ENCODE measurements at places on chromosomes 16 and 17.

- no peak for DNase-seq
These were observed 106.4 kb downstream of the IRX5 start for GRCh38 chr16:55037046-55037445.

DNA sequence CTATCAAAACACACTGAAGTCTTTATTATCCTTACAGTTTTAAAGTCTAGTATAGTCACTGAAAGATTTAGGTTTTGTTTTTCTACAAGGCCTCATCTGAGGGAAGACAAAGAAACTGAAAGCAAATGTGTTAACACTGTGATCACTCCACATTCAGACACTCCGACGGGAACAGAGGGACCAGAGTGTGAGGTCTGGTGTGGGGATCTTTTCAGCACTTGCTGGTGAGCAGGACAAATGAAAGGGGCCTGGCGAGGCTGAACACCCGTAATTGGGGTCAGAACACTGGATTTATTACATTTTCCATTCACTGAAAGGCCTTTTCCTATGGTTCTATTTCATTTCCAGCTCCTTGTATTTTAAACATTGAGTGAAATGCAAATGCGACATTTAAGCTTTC is 910.5 kb downstream of the CDH11 start:
- no peak for DNase-seq

DNA sequence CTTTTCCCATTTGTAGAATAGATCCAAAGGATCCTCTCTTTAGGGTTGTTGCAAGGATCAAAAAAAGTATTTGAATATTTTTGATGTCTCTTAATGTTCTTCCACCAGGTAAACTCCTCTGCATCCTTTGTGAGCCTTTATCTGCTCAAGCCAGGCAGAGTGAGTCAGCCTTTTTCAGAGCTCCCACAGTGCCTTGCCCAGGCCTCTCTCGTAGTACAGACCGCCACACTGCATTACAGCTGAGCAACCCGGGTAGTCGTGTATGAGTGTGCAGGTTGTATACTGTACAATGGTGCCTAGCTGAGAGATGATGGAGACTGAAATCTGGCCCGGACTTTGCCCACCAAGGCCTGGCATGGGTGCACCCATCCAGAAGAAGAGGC is 20.9 kb downstream of the RHBDL3 start:
- no peak for DNase-seq

GRCh38 chr16:57152096-57153093 is 33.4 kb downstream of the PSME3IP1 start:
- no peak for DNase-seq

DNA sequence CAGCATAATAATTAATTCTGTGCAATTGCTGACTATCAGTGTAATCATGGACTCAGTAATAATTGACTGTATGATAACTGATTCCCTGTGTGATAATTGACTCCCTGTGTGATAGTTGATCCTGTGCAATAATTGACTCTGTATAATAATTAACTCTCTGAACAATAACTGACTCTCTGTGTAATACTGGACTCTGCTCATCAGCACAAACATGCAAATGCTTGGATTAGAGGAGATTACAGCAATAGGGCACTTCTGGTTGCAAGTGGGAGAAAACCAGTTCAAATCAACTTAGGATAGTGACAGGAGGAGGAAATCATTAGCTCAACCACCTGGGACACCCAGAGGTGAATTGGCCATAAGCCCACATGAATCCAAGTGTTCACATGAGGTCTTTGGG is 582.1 kb downstream of the RBFOX1 start:
- no peak for DNase-seq

- no peak for DNase-seq
These were observed 70.5 kb downstream of the TIMM22 start for GRCh38 chr17:1067282-1067956.

- no peak for DNase-seq
These were observed 2.1 kb downstream of the CMTM2 start for GRCh38 chr16:66581246-66581952.

DNA sequence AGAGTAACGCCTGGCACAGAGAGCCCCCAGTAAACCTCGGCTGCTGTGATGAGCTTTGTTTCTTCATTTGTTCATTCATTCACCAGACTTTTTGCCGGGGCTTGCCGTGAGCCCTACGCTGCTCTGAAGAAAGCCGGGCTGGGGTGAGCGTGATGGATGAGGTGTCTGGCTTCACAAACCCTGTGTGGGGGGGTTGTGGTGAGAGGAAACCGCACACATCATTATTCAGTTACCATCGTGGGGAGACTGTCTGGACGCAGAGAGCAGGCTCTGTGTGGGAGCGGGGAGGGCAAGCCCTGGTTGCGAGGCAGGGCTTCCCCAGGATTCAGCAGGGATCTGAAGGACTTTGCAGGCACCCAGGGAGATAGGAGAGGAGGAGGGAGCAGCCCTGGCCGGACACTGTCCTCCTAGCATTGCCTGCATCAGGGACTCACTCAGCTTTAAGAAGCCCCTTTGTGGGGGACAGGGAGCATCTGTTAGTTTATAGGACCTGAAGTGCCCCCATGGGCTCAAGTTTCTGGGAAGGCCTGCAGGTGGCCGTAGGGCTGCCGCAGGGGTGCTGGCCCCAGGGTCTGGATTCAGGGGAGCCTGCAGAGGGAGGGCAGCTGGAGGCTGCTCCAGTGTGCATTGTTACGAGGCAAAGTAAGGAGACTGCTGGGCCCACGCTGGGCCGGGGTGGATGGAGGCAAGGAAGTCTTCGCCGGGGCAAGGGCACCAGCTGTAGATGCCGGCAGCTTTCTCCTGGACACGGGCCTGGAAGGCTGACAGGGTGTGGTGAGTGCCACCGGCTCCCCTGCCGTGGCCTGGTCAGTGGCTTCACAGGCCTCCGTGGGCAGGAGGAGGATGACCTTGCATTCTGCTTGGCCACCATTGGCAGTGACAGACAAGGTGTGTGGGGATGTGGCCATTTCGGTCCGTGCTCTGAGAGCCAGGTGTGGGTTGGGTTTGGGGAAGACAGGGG is 334.5 kb downstream of the SEC14L1 start:
- peak; percentile 77 for DNase-seq

GRCh38 chr16:87723226-87723623 is 42.6 kb downstream of the KLHDC4 start:
- DNase-seq: no peak

GRCh38 chr16:1331712-1332617 is 1.5 kb upstream of the BAIAP3 start:
- no peak for DNase-seq

- DNase-seq: no peak
These were observed 130.4 kb downstream of the TANC2 start for GRCh38 chr17:63096426-63096825.

GRCh38 chr16:4979736-4980660 is 21.9 kb downstream of the SEC14L5 start:
- DNase-seq: no peak

DNA sequence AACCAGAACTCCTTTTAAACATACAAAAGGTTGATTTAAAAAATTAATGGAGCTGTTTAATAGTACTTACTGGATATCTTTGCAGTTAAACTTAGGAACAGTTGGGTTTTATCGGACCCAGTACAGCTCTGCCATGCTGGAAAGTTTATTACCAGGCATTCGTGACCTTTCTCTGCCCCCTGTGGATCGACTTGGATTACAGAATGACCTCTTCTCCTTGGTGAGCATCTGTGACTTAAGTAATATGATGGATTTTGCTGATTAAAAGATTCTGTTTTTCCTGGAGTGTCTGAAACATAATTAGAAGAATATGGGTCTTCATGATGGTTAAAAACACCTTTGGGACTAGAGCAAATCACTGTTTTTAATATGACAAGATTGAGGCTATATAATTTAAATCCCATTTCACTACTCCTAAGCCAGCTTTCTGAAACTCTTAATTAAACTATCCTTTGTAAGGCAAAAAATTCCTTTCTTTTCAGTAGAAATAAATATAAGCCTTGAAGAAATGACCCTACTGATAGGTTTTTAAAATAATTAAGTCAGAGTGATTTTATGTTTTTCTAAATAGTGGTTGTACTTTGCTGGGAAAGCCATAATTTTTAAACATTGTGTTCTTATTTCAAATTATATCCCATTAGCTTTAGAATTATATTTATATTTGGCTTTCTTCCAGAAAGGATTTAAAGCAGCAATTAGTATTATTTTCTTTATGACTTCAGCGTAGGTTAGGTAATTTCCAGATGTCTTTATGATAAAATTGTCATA is 45.7 kb upstream of the KPNB1 start:
- DNase-seq: no peak

- DNase-seq: no peak
These were observed 87.3 kb upstream of the IRX5 start for GRCh38 chr16:54843424-54843750.

DNA sequence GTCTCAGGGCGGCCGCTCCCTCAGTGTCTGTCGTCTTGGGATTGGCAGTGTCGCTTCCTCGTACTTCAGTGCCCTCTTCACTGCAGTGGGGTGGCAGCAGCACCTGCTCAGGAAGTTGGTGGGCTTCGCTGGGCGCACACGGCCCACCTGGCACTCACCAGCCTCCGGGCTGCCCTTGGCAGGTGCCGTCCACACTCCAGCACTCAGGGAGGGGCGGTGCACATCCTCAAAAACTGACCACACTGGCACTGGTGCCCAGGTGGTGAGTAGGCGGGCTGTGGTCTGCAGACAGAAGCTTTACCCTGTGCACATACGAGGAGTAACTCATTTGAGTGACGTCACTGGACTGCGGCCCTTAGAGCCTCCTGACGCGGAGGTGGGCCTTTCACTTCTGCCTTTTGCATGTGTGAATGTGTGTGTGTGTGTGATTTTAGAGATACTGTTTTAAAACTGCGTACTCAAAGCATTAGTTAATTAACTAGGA is 94.6 kb downstream of the BANP start:
- DNase-seq: peak; percentile 9

DNA sequence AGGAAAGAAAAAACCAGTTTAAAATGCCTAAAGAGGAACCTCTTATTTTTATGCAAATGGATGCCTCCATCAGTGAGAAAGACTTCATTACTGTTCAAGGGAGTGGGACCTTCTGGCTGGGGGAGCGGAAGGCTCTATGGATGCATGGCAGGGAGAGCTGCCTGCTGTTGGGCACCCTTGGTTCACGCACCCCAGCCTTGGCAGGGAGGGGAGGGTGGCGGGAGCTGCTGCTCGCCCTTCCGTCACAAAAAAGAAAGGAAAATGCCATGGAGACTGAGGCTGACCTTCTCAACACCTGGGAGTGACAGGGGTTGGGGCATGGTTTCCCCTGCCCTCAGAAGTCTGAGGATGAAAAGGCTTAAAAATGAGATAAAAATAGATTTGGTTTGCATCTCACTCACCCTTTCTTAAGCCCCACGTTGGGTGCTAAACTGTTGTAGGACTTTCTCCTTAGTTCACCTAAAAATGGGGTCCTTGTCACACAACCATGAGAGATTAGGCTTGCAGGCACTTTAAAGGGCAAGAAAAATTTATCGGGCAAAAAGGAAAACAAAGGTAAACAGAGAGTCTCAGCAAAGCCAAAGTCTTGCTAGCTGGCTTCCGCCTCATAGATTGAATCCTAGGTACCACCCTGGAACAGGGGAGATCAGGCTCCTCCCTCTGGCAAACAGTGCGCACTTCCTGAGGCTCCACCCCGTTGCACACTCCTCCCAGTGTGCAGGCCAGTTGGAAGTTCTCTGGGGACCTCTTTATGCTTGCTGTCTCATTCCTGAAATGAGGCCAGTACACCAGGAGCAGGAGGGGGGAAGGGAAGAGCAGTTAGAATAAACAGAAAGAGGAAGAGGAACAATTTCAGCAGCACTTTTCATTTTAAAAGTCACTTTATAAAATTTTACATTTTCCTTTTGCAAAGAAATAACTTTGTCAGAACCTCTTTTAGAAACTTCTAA is 31.6 kb downstream of the PHKB start:
- DNase-seq: no peak

DNA sequence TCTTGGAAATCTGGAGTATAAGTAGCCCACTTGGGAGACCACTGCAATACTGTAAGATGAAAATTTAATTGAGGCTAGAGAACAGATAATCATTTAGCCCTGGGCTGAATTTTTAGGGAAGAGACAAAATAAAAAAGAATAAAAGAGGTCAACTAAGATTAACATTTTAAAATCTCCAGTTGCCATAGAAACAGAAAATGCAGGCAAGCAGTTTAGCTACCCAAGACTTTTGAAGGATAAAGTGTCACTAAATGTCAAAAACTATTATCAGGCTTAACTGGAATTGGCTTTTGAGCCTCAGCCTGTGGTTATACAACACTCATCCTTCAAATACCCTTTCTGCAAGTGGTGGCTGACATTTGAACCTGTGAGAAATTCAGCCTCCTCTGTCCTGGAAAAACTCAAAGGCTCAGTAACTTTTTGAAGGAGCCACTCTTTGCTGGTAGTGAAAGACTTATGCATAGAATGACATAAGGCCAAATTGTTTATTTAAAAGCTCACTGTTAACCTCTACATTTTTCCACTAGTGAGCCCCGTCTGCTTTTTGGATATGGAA is 220.7 kb upstream of the KCNJ16 start:
- no peak for DNase-seq

- no peak for DNase-seq
These were observed 16.8 kb downstream of the TMEM94 start for GRCh38 chr17:75473246-75473645.

- peak; percentile 54 for DNase-seq
These were observed 41.8 kb downstream of the MYO18A start for GRCh38 chr17:29138184-29138955.

DNA sequence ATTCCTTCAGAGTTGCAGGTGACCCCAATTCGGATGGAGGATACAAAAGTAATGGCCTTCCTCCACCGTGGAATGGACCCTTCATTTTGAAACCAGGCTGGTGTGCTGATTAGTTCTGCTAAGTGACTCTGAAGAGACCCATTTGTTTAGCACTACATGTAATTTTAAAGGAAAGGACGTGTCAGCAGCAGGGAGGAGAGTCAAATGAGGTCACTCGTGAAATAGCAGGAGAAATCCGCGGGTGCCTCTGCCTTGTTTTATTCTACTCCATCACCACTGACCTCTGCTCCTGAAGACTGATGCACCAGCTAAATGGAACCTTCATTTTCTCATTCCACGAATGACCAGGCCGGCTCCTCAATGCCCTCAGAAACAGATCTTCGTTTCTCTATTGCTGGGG is 589.2 kb downstream of the CDH11 start:
- DNase-seq: no peak

- no peak for DNase-seq
These were observed 52.6 kb downstream of the USP22 start for GRCh38 chr17:20989991-20990855.

- no peak for DNase-seq
These were observed 6.2 kb downstream of the HASPIN start for GRCh38 chr17:3729881-3730280.

DNA sequence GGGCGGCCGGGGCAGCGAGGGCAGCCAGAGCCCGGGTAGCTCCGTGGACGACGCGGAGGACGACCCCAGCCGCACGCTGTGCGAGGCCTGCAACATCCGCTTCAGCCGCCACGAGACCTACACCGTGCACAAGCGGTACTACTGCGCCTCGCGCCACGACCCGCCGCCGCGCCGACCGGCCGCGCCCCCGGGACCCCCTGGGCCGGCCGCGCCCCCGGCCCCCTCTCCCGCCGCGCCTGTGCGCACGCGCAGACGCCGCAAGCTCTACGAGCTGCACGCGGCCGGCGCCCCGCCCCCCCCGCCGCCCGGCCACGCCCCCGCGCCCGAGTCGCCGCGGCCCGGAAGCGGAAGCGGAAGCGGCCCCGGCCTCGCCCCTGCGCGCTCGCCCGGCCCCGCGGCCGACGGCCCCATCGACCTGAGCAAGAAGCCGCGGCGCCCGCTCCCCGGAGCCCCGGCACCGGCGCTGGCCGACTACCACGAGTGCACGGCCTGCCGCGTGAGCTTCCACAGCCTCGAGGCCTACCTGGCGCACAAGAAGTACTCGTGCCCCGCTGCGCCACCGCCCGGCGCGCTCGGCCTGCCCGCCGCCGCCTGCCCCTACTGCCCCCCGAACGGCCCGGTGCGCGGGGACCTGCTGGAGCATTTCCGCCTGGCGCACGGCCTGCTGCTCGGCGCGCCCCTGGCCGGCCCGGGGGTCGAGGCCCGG is 36.1 kb upstream of the ZC3H18 start:
- peak; percentile 81 for DNase-seq

All from activated CD8-positive, alpha-beta memory T cell treated with anti-CD3 and anti-CD28 coated beads, Interleukin-2, amount 50 U/mL, for 4 hours (primary cell).